MV-4-11 (cell line): ENCODE measurements at places on chromosomes 7 and 10.

DNA sequence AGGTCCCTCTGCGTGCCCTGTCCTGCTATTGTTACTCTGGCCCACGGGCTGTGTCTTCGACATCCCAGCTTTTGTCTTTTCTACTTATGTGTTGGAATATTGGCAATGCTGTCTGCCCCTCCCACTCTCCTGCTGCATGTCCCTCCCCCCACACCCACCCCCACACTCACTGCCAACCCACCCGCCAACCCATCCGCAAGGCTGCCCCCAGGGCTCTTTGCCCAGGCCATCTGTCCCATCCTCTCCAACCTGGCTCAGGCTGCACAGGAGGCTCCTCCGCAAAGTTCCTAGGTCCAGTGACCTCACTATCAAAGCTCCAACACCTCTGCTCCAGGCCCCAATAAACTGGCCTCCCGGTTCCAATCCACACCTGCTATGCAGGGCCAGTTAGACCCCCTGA, 167.1 kb upstream of the PRR15 start:
- no peak for DNase-seq

- DNase-seq, result no peak
Observed at GRCh38 chr7:150964593-150965111, 13.5 kb downstream of the KCNH2 start.

- no peak for DNase-seq
Observed at GRCh38 chr7:38512704-38513103, 118.5 kb downstream of the AMPH start.

GRCh38 chr7:113054938-113055337, 31.7 kb downstream of the GPR85 start:
- no peak for DNase-seq

GRCh38 chr7:106896231-106896630, 31.1 kb downstream of the PIK3CG start:
- DNase-seq, result no peak

DNA sequence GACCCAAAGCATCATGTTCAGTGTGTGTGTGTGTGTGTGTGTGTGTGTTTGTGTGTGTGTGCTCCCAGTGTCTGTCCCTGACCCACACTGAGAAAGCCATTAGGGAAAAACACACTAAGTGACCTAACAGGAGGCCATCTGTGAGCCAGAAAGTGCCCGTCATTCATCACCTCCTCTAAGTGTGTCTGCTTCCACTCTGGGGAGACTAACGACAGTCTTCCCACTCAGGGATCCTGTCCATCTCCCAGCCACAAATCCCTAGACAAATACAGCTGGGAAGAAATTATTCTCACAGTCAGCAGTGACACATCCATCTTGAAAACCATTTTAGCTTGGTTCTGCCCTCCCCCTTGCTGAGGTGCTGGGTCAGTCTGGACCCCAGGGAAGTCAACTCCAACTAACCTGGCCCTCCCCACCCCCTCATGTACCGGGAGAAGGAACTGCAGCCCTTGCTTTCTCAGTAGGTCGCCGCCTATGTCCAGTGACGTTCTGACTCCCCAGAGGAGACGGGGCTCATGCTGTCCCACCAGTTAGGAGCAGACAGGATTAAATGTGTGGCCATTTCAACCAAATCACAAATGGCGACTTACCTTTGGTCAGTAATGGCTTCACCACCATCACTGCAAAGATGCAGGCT, 296.5 kb upstream of the ZNF32 start:
- DNase-seq, result no peak

DNA sequence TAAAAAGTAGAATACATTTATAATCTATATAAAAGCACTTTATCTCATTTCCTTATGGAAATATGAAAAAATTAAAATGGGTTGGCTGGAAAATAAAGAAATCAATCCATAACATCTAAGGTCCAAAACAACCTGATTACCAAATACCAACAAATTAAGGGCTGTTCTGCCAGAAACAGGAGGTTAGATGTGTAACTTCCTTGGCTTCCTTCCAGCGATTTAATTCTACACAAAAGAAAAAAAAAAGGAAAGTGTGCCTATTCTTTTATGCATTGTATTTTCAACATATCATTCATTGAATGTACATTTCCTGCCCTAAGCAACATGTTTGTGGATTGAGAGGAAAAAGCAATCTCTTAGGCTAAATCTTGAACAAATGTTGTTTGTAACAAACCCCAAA, 36.2 kb upstream of the USP6NL start:
- DNase-seq, result no peak

GRCh38 chr10:52443419-52444388, 129.6 kb downstream of the DKK1 start:
- DNase-seq, result no peak

GRCh38 chr10:122143238-122143841, 127.8 kb upstream of the BTBD16 start:
- DNase-seq, result peak; percentile 71

GRCh38 chr10:79005126-79005810, 63.5 kb upstream of the ZMIZ1 start:
- no peak for DNase-seq

DNA sequence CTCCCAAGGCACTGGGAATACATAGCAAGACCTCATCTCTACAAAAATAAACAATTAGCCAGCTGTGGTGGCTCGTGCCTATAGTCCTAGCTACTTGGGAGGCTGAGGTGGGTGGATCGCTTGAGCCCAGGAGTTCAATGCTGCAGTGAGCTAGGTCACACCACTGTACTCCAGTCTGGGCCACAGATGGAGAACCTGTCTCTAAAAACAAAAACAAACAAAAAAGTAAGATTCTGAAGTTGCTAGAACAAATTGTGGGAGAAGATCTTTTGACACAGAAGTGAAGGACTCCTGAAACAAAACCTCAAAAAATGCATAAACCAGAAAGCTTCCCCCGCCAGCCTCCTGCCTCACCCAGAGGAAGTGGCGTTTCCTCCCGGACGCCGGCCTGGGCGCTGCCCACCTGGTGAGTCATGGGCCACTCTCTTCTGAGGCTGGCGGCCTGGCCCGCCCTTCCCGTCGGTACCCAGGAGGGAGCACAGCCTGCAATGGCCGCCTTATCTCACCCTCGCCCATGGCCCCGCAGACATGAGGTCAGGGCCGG, 25.4 kb upstream of the ELN start:
- DNase-seq, result peak; percentile 70

DNA sequence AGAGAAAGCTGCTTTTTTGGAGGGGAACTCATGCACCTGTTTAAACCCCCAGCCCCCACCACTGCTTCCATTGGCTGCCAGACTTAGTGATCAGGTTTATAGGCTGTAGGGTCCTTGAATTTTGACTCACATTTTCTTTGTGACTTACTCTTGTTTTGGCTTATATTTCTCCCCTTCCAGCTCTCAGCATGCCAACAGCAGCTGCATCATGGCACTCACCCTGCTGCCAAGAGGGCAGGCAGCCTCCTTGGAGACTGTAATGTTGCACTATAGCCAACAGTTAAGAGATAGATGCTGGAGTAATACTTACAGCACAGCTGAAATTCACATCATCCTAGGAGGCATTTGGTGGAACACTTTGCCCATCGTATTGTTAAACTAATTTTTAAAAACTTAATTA, 98.0 kb upstream of the GLCCI1 start:
- no peak for DNase-seq

- DNase-seq, result no peak
Observed at GRCh38 chr10:2094171-2094570, 356.8 kb upstream of the ADARB2 start.

GRCh38 chr10:132110111-132110521, 44.4 kb downstream of the JAKMIP3 start:
- DNase-seq, result no peak

GRCh38 chr10:33022090-33022489, 64.1 kb upstream of the ITGB1 start:
- DNase-seq, result no peak

DNA sequence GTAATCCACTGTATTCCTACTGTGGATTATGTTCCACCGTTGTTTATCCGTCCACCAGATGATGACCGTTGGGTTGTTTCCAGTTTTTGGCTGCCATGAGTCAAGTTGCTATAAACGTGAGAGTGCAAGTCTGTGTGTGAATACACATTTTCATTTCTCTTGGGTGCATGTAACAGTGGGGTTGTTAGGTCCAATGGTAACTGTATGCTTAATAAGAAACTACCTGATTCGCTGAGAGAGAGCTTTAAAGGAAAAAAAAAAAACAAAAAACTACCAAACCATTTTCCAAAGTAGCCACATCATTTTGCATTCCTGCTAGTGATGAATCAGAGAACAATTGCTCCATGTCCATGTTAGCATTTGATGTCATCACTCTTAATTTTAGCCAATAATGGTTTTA, 15.9 kb downstream of the UBN2 start:
- DNase-seq, result no peak

GRCh38 chr10:22252224-22252800, 34.5 kb upstream of the EBLN1 start:
- DNase-seq, result peak; percentile 23

- peak; percentile 23 for DNase-seq
Observed at GRCh38 chr7:68176974-68177373, 1180.3 kb downstream of the TYW1 start.

GRCh38 chr7:25048444-25048834, 68.5 kb upstream of the OSBPL3 start:
- DNase-seq, result no peak

DNA sequence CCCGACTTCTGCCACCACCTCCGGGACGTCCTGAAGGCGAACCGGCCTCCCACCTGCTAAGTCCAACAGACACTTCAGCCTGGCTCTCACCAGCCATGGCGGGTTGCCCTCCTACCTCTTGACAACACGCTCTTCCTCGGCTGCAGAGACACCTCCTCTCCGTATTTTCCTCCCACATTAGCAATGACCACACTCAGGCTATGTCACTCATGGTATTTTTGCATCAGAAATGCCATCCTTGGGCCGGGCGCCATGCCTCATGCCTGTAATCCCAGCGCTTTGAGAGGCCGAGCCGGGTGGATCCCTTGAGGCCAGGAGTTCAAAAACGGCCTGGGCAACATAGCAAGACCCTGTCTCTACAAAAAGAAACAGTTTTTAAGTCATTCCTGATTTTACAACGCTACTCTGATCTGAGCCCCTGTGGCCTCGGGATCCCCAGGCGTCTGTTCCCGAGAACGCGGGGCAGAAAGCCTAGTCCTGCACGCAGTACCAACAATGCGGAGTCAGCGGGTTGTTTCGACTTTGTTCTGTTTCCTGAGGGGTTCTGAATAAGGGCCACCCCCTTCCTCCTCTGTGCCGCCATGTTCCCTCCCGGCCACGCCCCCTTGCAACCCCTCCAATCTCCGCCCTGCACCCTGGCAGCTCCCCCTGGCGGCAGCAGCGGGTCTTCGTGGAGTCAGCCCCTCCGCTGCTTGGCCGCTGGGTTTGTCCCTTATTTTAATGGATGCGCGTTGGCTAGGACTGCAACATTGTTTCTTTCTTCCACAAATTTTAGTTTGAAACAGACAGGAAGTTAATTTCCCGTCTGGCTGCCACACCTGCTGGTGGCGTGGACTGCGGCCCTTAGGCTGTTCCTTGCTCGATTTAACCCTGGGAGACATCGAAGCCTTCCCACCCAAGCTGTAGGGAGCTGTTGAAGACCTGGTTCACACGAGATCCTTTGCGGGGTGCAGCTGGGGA, 9.7 kb upstream of the ZFAND2A start:
- no peak for DNase-seq

GRCh38 chr10:71840177-71840957, 10.7 kb downstream of the PSAP start:
- DNase-seq, result no peak

- DNase-seq, result no peak
Observed at GRCh38 chr10:77700086-77700485, 62.5 kb upstream of the KCNMA1 start.

DNA sequence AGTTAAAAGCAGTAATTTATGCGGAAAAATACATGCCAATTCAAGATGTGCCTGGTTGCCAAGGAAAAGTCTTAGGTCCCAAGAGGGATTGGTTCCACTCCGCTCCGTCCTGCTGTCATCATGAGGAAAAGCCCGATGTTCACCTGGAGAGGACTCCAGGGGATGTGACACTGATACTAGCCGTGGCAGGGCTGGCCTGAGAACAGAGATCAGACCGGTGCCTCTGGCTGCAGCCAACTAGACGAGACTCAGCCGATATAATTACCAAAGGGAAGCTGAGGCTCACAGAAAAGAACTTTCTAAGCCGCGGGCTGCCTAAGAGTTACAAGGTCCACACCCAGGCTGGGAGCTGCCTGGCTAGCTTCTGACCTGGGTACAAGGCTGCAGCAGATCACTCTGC, 81.3 kb upstream of the UNC5B start:
- DNase-seq, result no peak

GRCh38 chr7:36562121-36562520, 162.2 kb downstream of the AOAH start:
- DNase-seq, result no peak

DNA sequence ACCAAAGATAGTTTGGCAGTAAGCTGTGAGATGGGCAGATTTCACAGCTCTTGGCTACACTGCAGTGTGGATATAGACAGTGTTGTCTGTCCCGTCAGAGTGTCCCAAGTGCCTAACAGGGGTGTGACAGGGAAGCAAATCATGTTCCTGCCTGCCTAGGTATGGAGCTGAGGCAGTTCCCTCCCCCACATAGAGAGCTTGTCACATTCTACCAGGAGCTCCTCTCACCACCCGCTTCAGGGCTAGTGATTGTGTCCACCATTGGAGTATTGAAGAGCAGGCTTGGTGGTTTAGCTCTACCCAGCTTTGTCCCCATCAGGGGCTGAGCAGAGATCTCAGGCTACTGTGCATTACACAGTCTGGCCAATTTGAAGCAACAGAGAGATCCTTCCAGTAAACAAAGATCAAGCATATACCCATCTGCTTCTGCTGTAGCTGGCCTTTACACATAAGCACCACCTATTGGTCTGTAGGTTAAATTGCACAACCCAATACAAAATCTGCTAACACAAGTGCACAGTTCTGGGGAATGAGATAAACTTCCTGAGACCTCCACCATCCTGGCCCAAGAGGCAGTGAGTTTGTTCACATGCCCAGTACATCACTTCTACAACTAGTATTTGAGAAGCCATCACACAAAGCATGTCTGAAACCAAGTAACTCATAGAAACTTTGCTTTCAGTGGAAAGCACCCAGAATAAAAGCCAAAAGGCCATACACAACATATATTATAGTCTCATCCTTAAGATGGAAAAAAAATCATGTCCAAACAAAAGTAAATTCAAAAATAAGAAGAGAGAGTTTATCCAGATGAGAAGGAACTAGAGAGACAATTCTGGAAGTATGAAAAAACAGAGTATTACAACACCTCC, 67.3 kb downstream of the GLCCI1 start:
- DNase-seq, result peak; percentile 50

DNA sequence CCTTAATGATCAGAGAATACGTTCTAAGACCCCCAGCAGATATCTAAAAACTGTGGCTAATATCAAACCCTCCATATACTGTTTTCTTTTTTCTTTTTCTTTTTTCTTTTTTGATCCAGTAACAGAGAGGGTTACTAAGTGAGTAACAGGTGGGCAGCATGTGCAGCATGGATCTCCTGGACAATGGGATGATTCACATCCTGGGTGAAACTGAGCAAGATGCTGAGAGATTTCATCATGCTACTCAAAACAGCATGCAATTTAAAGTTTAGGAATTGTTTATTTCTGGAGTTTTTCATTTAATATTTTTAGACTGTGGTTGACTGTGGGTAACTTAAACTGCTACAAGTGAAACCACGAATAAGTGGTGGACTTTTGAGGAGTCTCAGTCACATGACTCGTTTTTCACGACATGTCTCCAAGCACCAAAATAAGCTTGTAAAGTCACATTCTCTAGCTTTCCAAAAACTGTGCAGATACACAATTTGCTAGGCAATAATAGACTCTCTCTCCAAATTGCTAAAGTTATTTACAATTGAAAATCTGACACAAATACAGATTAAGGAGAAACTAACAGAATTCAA, 716.2 kb downstream of the NXPH1 start:
- DNase-seq, result peak; percentile 92

GRCh38 chr7:54360075-54360840, 181.9 kb upstream of the VSTM2A start:
- no peak for DNase-seq

- no peak for DNase-seq
Observed at GRCh38 chr10:102020938-102021337, 35.0 kb downstream of the ARMH3 start.
